Uterus (tissue), 4 donors: ENCODE measurements at places on chromosomes 2 and 18.

DNA sequence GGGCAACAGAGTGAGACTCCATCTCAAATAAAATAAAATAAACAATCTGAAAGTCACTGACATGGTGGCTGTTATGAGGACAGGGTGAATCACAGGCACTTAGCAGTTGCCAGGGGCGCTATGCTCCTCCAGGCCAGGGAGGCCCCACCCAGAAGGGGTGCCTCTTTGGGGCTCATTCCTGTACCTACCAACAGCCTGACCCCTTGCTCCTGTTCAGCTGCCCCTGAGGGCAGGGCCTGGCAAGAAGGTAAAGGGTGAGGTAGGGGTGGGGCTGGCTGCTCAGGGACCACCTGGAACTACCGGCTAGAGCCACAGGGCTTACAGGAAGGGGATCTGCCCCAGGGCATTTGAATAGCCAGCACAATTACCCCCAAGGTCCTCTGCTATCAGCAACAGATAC, 60.3 kb downstream of the INPP5D start:
- no peak for DNase-seq

GRCh38 chr2:112035786-112036185, 19.3 kb upstream of the TMEM87B start:
- no peak for DNase-seq

- DNase-seq = no peak
These were observed 45.9 kb downstream of the ITPRID2 start for GRCh38 chr2:181937473-181937872.

GRCh38 chr2:232925153-232925820, 55.2 kb downstream of the SNORC start:
- no peak for DNase-seq

- DNase-seq = no peak
These were observed 94.7 kb upstream of the SP3 start for GRCh38 chr2:174059884-174060244.
